Karpas-422 (cell line): ENCODE measurements at places on chromosomes 2 and 18.

DNA sequence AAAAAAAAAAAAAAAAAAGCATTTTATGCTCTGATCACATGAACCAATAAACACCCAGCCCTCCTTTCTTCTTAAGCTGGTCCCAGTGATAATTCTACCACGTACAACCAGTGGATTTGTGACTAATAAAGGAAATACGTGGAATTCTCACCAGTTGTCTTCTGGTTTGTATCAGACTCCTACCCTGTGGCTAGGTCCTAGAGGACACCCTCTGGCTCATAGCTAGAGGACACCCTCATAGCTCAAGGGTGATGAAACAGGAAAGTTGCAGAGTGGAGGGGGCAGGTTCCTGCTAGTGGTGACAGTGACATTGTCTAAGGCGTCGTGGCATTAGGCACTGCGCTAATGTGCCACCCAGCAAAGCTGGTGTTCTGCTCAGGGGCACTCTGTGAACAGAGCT, 167.8 kb downstream of the BCL11A start:
- H3K36me3 ChIP-seq: no peaks in the 10 kb centered on the region
- no peaks in the 10 kb centered on the region for H3K27me3 ChIP-seq
- H3K4me1 ChIP-seq: no peaks in the 10 kb centered on the region
- no peak for DNase-seq
- H3K4me3 ChIP-seq: no peak overlapping the region

GRCh38 chr2:47438783-47439182, 35.8 kb downstream of the MSH2 start:
- H3K4me3 ChIP-seq: no peak overlapping the region
- H3K27ac ChIP-seq: no peak overlapping the region
- H3K4me1 ChIP-seq: 0 out of 2 replicates have a peak, but pooled peaks cover 6% of the 10 kb centered on the region
- no peaks in the 10 kb centered on the region for H3K27me3 ChIP-seq
- peaks cover 24% of the 10 kb centered on the region; the same call in 1 of the 2 replicates for H3K36me3 ChIP-seq
- no peak for DNase-seq

DNA sequence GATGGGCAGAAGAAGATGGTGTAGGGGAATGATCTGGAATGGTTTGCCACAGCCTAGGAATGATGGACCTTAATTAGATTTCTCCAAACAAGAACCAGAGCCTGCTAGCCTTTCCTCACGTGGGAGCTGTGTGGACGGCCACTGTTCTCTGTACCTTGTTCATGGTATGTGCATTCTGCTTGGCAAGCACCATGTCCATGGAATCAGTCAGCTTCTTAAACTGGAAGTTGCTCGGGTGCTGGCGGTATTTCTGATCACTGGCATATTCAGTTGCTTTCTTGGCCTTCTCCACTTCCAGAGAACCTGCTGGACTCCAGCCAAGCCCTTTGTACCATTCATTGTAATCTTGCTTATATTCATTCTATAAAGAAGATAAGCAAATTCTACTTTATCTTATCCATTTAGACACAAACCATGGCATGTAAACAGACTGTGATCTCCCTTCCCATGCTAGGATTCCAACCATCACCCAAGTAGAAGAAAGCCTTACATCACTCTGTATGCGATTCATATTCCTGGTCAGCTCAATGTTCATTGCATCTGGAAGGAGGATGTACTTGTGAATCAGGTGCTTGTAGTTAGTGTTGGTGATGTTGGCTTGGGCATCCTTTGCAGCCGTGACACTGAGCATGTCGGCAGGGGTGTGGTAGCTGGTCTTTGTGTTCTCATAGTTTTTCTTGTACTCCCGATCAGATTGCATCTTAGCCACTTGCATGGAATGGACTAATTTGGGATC, 78.4 kb downstream of the NEB start:
- no peaks in the 10 kb centered on the region for H3K36me3 ChIP-seq
- H3K4me1 ChIP-seq: no peaks in the 10 kb centered on the region
- no peak for DNase-seq
- no peak overlapping the region for H3K27ac ChIP-seq

DNA sequence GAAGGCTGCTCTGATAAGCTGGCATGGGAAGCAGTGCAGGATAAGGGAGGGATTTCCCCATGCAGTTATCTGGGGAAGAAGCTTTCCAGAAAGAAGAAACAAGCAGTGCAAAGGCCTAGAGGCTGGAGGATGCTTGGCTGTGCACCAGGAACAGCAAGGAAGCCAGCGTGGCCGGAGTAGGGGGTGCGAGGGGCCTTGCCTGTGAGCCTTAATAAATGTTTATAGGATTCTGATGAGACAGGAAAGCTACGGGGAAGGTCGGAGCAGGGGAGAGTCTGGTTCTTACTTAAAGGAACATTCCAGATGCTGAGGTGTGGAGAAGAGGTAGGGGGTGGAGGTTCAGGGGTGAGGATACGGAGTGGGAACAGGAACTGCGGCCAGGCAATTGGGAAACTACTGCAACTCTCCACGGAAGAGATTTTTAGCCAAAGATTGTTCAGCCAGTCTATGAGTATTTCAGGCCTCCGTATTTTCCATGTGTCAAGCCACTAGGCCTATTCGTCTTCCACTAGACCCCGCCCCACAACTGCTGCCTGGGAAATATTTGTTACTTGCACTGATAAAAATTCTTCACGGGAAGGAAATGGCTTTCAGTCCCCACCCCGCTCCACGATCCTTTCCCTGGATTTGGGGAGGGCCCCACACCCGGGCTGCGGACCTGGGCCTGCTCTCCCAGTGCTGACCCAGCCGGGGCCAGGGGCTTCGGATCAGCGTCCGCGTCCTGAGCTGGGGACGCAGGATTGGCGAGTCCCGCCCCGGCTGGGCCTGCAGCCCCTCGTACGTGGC, 516 bp downstream of the EIF2AK2 start:
- H3K36me3 ChIP-seq: peaks cover 5% of the 10 kb centered on the region; the same call in 1 of the 2 replicates
- H3K4me1 ChIP-seq: peaks cover 25% of the 10 kb centered on the region
- peak overlapping the region; percentile 89 for H3K4me3 ChIP-seq
- no peaks in the 10 kb centered on the region for H3K27me3 ChIP-seq
- peak; percentile 71 for DNase-seq

DNA sequence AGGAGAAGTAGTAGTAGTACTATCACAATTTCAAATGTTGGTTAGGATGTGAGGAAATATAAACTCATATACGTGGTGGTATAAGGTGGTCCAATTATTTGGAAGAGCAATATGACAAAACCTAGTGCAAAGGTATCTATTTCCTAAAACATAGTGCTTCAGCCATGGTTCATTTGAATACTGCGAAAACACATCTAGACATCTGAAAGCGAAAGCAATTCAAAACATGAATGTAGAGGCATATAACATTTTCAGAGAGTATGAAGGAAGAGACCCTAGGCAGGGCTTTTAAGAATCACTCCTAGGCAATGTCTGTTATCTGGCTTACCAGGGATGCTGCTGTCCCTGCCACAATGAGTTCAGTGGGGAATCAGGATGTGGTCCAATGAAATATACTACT, 1085.8 kb downstream of the TDRD15 start:
- no peak overlapping the region for H3K27ac ChIP-seq
- H3K4me3 ChIP-seq: no peak overlapping the region
- no peaks in the 10 kb centered on the region for H3K27me3 ChIP-seq
- no peaks in the 10 kb centered on the region for H3K4me1 ChIP-seq
- no peaks in the 10 kb centered on the region for H3K36me3 ChIP-seq

GRCh38 chr2:14881651-14882327, 249.3 kb downstream of the LRATD1 start:
- no peaks in the 10 kb centered on the region for H3K36me3 ChIP-seq
- H3K4me3 ChIP-seq: no peak overlapping the region
- H3K27ac ChIP-seq: no peak overlapping the region

- H3K4me3 ChIP-seq: no peak overlapping the region
- no peak for DNase-seq
- H3K4me1 ChIP-seq: no peaks in the 10 kb centered on the region
- H3K27ac ChIP-seq: no peak overlapping the region
These were observed 104.5 kb upstream of the NCK2 start for GRCh38 chr2:105640246-105640645.

GRCh38 chr2:18159896-18160295, 281.4 kb downstream of the KCNS3 start:
- no peaks in the 10 kb centered on the region for H3K36me3 ChIP-seq
- H3K4me1 ChIP-seq: no peaks in the 10 kb centered on the region
- no peak overlapping the region for H3K27ac ChIP-seq

GRCh38 chr2:105327690-105328089, 1.8 kb downstream of the TGFBRAP1 start:
- no peak overlapping the region for H3K27ac ChIP-seq
- peaks cover 9% of the 10 kb centered on the region; the same call in 1 of the 2 replicates for H3K36me3 ChIP-seq
- peak overlapping the region; percentile 79 for H3K4me3 ChIP-seq
- peaks cover 67% of the 10 kb centered on the region for H3K4me1 ChIP-seq

GRCh38 chr2:145724311-145724898, 1204.5 kb upstream of the ZEB2 start:
- H3K36me3 ChIP-seq: no peaks in the 10 kb centered on the region
- H3K27ac ChIP-seq: no peak overlapping the region
- H3K27me3 ChIP-seq: no peaks in the 10 kb centered on the region

GRCh38 chr2:101951296-101951695, 40.5 kb upstream of the IL1R2 start:
- H3K27ac ChIP-seq: no peak overlapping the region
- H3K4me1 ChIP-seq: no peaks in the 10 kb centered on the region; the same call in 1 of the 2 replicates
- H3K4me3 ChIP-seq: no peak overlapping the region
- no peak for DNase-seq
- no peaks in the 10 kb centered on the region for H3K36me3 ChIP-seq
